ENCODE measurements at places on chromosomes 4 and X.

DNA sequence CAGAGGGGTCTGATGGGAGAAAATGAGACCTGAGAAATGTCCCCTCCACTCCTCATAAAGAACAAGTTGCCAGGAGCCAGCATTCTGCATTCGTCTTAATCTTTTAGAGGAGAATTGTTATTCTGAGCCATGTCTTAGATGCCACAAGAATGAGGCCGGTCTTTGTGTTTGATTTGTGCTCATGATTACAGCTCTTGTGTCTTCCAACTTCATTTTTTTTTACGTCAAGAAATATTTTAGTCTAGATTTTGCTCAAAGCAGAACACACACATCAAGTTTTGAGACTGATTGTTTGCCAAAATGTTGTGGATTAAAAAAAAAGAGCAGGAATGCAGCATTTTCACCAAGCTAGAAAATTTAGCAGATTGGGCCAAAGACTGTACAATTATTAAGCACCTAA is 130.6 kb upstream of the PITX2 start:
- H3K36me3 ChIP-seq = no peaks in the 10 kb centered on the region
- no peaks in the 10 kb centered on the region for H3K27me3 ChIP-seq
- H3K27ac ChIP-seq = no peak overlapping the region
- no peak for DNase-seq

- no peak for DNase-seq
- H3K27ac ChIP-seq = no peak overlapping the region
- no peaks in the 10 kb centered on the region for H3K36me3 ChIP-seq
- H3K4me1 ChIP-seq = peaks cover under 1% of the 10 kb centered on the region
- H3K4me3 ChIP-seq = no peak overlapping the region
- H3K27me3 ChIP-seq = no peaks in the 10 kb centered on the region
Observed at GRCh38 chrX:110086916-110087484, 84.1 kb downstream of the TMEM164 start.

DNA sequence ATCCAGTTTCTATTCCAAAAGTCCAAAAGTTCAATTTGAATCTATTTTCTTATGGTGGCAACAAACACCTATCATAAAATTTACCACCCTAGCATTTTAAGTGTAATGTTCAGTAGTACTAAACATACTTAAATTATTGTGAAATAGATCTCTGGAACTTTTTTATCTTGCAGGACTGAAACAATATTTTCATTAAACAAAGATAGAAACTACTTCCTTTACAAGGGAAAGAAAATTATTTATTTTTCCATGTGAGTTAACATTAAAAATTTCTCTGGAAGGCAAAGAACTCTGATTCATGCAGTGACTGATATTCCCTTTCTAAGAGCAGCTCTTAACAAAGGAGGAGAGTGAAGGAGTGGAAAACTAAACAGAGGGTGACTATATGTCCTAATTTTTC is 40.2 kb downstream of the ADH7 start:
- H3K4me3 ChIP-seq = no peak overlapping the region
- peak overlapping the region; percentile 86 for H3K27ac ChIP-seq
- H3K27me3 ChIP-seq = no peaks in the 10 kb centered on the region

DNA sequence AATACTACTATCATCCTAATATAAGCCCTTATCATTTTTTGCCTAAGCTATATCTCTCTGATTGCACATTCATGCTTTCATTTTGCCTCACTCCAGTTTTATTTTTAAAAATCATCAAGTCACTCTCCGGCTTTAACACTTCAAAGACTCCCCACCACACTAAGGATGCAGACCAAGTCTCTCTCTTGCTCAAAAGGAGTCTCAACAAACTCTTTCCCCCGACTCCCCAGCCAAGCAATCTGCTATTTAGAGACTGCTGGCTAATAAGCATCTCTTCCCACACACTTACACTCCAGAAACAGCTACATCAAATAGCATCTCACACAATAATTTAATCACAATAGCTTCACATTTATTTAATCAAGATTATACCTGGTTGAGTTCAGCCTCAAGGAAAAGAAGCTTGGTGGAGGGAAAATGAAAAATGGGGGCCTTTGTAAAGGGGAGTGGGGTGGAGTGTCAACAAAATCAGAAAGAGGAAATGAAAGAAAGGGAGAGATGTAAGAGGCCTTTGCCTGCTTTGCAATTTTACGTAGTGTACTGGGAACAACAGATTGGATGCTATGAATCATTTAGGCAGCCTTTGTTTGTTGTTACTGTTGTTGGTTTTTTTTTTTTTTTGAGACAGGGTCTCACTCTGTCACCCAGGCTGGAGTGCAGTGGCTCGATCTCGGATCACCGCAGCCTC is 104.1 kb upstream of the MCF2 start:
- no peak for DNase-seq
- no peak overlapping the region for H3K27ac ChIP-seq
- H3K36me3 ChIP-seq = peaks cover 4% of the 10 kb centered on the region
- no peaks in the 10 kb centered on the region for H3K27me3 ChIP-seq
- no peaks in the 10 kb centered on the region for H3K4me1 ChIP-seq

- H3K27ac ChIP-seq = no peak overlapping the region
- peaks cover 5% of the 10 kb centered on the region for H3K4me1 ChIP-seq
Observed at GRCh38 chr4:183332447-183332846, 10.2 kb upstream of the CLDN24 start.

GRCh38 chr4:56803471-56803870 is 18.0 kb downstream of the SPINK2 start:
- H3K27ac ChIP-seq = no peak overlapping the region
- H3K4me3 ChIP-seq = no peak overlapping the region
- DNase-seq = no peak
- H3K27me3 ChIP-seq = no peaks in the 10 kb centered on the region

GRCh38 chr4:9987749-9988362 is 33.4 kb downstream of the SLC2A9 start:
- DNase-seq = no peak
- H3K27ac ChIP-seq = no peak overlapping the region
- H3K36me3 ChIP-seq = no peaks in the 10 kb centered on the region
- H3K4me3 ChIP-seq = no peak overlapping the region
- H3K27me3 ChIP-seq = no peaks in the 10 kb centered on the region

GRCh38 chr4:51997647-51998046 is 22.5 kb downstream of the LRRC66 start:
- no peaks in the 10 kb centered on the region for H3K27me3 ChIP-seq
- no peak overlapping the region for H3K27ac ChIP-seq
- H3K36me3 ChIP-seq = no peaks in the 10 kb centered on the region
- no peak for DNase-seq
- H3K4me3 ChIP-seq = no peak overlapping the region

- H3K4me1 ChIP-seq = no peaks in the 10 kb centered on the region
- H3K4me3 ChIP-seq = no peak overlapping the region
- H3K27ac ChIP-seq = no peak overlapping the region
- no peaks in the 10 kb centered on the region for H3K36me3 ChIP-seq
Observed at GRCh38 chr4:117249333-117249732, 164.0 kb upstream of the TRAM1L1 start.

DNA sequence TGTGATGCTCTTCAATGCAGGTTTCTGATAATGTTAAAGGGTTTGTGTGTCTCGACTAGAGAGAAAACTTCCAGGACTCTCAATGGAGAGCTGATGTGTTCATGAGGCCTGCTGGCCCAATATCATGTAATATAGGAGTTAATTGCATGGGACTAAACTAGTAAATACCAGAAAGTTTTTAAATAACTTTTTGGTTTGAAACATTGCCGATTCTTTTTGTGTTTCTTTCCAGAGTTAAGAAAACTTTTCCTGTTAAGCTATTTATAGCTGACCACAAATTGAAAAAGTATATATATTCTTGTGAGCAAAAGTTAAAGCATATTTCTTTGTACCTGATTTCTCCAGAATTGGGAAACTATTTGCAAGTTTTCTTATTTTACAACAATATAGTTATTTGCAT is 49.7 kb downstream of the FAM9B start:
- no peak overlapping the region for H3K27ac ChIP-seq
- no peaks in the 10 kb centered on the region for H3K36me3 ChIP-seq
- H3K27me3 ChIP-seq = no peaks in the 10 kb centered on the region
- no peaks in the 10 kb centered on the region for H3K4me1 ChIP-seq
- no peak for DNase-seq
- H3K4me3 ChIP-seq = no peak overlapping the region

DNA sequence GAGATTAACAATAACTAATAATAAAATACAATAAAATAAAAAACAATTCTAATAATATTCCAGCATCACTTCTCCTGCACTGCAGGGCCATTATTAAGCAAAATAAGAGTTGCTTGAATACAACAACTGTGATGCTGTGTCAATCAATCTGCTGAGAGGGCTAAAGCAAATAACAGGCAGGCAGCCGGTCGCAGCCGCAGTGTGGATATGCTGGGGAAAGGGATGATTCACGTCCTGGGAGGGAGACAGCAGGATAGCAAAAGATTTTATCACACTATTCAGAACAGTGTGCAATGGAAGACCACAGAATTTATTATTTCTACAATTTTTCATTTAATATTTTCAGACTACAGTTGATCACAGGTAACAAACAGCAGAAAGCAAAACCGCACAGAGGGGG is 76.5 kb upstream of the SMARCAD1 start:
- H3K27ac ChIP-seq = no peak overlapping the region
- no peak for DNase-seq
- H3K27me3 ChIP-seq = no peaks in the 10 kb centered on the region

Data from tibial nerve (tissue), 4 donors.